H1 (cell line): ENCODE measurements at places on chromosomes 7 and 10. TPM values are rescaled to one million over a fixed set of nuclear protein-coding genes. Genes with fewer than 3 reads are reported as not detected.

The ZNF804B gene
- polyA plus RNA-seq = 0.02 TPM in 1 of 2 replicates, not detected in the other

The TUBB8 gene
- 1.4 and 3.0 TPM in 2 replicates for polyA plus RNA-seq

The AKR1C2 gene
- polyA plus RNA-seq = 0.50 and 0.77 TPM in 2 replicates

The CDNF gene
- polyA plus RNA-seq = 0.27 and 0.67 TPM in 2 replicates

DNA sequence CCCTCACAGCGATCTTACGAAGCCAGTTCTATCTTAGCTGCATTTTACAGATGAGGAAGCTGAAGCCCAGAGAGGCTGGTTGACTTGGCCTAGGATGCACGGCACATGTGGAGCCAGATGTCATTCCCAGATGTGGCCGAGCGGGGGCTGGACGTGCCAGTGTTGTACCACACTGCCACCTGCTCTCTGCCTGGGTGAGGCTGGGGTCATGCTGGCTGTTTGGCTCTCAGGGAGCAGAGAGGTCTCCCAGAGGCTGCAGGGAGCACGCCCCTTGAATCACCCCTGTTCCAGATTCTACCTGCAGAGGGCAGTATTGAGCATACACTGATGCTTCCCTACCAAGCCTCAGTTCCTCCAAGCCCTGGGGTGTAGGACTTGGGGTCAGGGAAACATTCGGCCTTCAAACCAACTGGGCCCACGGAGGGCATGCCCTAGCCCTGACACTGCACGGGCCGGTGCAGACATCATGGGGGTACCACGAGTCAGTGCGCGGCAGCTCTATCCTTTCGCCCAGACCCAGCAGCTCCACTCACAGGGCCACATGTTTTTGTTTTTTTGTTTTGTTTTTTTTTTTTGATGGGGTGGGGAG is 3.8 kb upstream of the GTF2IRD1 start:
- DNase-seq = peak; percentile 97

DNA sequence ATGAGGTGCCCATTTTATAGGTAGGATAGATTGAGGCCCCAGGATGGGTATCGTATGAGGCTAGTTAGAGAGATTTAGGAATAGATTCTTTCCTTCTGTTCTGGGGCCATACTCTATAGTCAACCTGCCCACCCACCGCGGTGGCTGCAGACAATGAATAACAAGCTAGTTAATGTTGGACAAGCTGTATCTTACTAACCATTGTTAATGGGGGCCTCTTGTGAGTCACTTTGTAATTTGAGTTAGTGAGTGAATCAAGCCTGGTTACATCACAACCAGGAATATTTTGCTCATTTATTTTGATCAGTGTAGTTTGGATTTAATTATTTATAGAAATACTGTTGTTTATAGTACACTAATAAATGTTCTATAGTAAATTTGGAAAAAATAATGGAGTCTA is 7.3 kb downstream of the SORCS3 start:
- DNase-seq = no peak

- no peak for DNase-seq
Measured at GRCh38 chr10:100911472-100911871, 1.3 kb upstream of the SLF2 start.

GRCh38 chr7:73606801-73607691 is 17.3 kb downstream of the MLXIPL start:
- peak; percentile 97 for DNase-seq

GRCh38 chr10:127550861-127551260 is 1.8 kb downstream of the NPS start:
- DNase-seq = no peak

GRCh38 chr10:12608761-12609160 is 259.4 kb downstream of the CAMK1D start:
- no peak for DNase-seq

- DNase-seq = no peak
Measured at GRCh38 chr7:39186671-39187070, 209.0 kb downstream of the POU6F2 start.

DNA sequence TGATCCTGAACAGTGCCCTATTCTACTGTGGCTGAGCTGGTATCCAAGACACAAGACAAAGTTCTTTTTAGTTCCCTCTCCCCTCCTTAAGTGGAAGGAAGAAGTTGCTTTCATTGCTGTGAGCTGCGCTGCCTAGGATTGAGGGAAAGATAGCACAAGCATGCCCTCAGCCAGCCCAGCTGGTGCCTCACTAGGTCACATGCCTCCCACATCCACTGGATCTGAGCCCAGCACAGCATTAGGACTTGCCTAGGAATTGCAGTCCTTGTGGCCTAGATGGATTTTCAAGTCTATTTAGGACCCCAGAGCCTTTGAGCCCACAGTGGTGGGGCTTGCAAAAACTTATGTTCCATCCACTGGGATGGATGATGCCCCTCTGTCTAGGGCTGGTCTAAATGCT is 214.2 kb downstream of the ZNF248 start:
- DNase-seq = no peak

GRCh38 chr7:119935418-119936025 is 337.5 kb upstream of the KCND2 start:
- DNase-seq = no peak
